Hematopoietic multipotent progenitor cell treated with erythropoietin and hydrocortisone succinate and interleukin-3 and kit ligand, for 6 days (in vitro differentiated cells): ENCODE measurements at places on chromosomes 5 and 9.

DNA sequence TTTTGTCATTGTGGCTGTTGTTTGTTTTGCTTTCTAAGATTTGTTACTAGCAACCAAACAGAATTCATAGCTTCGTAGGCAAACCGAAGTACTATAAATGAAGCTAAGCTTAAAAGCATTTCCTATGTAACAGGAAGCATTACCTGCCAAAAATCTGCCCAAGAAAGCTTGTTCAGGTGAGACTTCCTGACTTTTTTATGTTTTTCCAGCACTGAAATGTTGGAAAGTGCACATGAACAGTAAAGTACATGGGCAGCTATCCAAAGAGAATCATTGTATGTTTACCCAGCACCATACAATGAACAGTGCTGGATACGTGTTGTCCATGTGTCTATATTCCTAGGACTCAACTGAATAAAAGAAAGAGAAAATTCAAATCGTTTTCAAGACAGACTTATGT, 247.1 kb downstream of the NFIB start:
- DNase-seq, result no peak

DNA sequence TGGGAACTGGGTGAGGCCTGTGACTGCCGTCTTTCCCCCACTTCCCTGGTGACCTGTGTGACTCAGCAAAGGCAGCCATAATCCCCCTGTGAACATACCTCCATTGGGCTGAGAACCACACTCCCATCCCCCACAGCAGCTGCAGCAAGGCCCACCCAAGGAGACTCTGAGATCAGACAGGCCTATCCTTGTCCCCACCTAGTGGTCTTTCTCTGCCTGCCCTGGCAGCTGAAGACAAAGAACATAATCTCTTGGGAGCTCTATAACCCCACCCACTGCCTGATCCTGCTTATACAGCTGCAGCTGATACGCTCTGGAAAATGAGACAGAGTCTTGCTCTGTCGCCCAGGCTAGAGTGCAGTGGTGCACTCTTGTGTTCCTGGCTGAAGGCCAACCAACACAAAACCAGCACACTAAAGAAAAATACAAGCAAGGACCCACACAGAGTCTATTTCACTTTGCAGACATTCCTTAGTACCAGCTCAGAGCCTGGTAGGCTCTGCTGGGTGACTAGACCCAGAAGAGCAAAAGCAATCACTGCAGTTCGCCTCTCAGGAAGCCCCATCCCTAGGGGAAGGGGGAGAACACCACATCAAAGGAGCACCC, 106.7 kb downstream of the MCTP1 start:
- peak; percentile 24 for DNase-seq

DNA sequence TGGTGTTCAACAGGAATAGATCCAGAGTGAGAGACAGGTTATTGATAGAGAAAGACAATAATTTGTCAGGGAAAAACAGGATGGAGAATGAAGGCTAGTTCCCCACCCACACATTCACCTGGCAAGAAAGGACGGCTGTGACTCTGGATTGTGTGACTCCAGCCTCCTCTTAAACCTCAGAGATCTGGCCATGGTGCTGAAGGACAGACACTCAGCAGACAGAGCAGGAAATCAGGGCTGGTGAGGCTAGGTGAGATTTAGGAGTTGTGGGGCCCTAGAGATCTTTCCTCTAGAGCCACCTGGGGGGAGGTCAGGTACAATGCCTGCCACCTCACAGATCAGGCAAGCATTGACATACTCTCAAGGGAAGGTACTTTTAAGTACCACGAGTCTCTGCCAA, 15.2 kb downstream of the OR1B1 start:
- DNase-seq, result peak; percentile 26

GRCh38 chr9:5111696-5112095, 73.7 kb downstream of the INSL6 start:
- DNase-seq, result no peak

DNA sequence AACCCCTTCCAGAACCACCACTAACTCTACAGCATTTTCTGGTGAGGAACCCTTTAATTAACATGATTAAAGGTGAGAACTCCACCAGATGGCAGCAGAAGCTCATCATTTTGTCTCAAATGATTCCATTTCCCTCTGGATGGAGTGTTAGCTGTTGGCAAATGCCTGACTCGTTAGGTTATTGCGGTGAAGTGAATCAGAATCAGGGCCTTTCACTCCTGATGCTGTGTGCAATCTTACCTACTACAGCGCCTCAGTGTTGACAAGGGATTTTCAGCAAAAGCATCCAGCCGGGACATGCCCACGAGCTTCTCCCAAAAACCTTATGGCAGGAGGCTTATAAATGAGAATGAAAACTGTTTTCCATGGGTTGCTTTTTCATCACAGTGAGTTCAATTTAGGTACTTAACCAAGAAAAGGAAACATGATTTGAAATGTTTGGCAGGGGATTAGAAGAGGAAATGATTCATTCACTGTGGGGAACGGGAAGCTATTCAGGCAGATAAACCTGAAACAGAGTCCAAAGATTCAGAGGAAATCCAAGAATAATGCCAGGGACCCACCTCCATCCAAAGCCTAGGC, 48.0 kb upstream of the CAST start:
- peak; percentile 81 for DNase-seq

- DNase-seq, result no peak
Measured at GRCh38 chr9:91415290-91415689, 8.3 kb downstream of the NFIL3 start.

DNA sequence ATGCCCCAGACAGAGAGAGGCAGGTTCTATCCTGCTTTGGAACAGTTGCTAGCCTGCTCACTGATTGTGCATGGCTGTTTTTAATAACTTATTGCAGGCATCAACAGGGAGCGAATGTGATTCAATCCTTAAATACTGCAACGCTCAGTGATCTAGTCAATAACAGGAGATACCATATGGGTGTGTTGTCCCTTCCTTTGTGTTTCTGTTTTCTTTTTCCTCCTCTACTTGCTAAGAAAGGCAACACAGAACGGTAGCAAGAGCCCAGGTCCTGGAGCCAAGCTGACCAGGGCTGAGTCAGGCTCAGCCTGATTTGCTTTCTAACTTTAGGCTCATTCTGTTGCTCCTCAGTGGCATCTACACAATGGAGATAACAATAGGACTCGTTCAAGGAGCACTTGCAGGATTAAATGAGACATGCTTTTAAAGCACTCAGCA, 98.6 kb upstream of the EQTN start:
- DNase-seq, result no peak

DNA sequence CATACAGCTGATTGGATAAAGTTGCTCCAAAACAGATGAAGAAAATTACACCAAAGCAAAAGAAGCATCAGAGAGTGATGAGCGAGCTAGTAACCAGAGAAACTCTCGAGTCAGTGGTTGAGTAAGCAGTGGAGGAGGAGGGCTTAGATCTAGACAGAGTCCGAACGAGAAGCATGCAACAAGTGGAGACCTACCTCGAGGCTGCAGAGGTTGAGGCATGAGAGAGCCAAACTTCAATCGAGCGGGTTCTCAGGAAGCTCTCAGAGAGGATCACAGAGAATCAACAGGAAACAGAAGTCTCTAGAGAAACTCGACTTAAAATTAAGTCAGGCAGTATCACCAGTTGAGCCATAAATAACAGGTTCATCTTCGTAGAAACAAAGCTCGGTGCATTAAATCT, 6.1 kb downstream of the RUSC2 start:
- DNase-seq, result no peak

GRCh38 chr9:37215830-37216229, 95.5 kb downstream of the ZCCHC7 start:
- no peak for DNase-seq

DNA sequence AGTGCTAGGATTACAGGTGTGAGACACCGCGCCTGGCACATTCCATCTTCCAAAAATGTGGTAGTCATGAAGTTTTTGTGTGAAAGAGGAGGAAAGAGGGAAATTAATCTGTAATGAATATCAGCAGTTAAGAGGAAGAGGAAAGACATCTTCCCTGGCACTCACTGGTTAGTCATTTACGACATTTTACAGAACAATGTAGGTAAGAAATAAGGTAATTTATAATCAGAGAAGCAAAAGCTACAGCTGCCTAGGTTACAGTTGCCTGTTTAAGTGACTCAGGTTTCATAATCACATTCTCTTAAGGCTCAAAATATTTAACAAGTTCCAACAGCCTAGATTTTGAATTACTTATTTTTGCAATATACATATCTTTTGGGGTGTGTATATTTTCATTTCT, 26.9 kb downstream of the CNOT6 start:
- DNase-seq, result no peak

DNA sequence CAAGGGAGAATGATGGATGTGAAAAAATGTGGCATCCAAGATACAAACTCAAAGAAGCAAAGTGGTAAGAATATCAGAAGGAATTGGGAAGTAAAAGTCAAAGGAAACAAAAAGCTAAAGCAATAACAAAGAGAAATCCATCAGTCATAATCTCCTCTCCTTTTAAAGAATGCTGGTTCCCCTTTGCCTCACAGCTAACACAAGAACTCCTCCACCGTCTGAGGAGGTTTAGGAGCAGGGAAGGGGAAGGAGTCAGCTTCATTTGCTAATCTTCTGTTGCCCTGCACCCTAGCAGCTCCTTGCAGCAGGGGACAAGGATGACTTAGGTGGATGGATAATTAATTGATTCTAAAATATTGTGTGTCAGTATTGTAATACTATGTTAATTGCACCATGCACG, 16.4 kb downstream of the CD274 start:
- DNase-seq, result no peak

GRCh38 chr5:54745599-54745998, 228.0 kb downstream of the SNX18 start:
- DNase-seq, result no peak

DNA sequence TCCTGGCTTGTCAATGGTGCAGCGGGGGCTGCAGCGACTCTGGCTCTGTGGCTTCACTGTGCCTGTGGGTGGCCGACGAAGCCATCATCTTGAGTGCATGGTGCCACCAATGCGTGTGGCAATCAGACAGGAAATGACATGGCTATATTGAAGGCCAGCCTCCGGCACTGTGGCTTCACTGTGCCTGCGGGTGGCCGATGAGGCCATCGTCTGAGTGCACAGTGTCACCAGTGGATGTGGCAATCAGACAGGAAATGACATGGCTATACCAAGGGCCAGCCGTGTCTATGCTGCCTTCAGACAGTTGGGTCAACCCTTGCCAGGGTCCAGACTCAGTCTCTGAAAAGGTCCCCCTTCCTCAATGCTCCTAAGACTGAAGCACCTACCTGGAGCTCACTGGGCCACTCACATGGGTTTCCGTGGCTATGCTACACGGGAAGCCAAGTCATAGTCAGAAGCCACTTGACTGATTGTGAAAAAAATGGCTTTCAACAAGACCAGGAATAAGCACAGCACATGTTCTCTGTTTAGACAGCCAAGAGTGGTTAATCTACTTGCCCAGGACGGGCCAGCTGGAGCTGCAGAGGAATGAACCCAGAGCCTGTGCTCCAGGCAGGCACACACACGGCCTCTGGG, 67.5 kb upstream of the S1PR3 start:
- peak; percentile 71 for DNase-seq

DNA sequence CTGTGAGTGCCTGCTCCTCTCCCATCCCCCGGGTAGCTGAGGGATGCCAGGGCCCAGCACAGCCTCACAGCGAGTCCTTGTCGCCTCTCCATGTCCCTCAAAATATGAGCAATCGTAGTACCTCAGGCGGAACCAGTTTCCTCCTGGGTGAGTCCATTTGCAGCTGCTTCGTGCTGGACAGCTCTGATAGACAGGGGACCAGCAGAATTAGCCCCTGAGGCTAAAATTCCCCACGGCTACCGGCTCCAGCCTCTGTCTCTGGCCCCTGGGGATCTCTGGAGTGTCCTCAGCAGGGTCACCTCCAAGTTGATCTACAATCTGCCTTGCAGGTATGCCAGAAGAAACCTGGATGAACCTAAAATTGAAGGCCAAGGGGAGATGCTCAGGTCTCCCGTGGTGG, 115.8 kb upstream of the FBXL7 start:
- no peak for DNase-seq

DNA sequence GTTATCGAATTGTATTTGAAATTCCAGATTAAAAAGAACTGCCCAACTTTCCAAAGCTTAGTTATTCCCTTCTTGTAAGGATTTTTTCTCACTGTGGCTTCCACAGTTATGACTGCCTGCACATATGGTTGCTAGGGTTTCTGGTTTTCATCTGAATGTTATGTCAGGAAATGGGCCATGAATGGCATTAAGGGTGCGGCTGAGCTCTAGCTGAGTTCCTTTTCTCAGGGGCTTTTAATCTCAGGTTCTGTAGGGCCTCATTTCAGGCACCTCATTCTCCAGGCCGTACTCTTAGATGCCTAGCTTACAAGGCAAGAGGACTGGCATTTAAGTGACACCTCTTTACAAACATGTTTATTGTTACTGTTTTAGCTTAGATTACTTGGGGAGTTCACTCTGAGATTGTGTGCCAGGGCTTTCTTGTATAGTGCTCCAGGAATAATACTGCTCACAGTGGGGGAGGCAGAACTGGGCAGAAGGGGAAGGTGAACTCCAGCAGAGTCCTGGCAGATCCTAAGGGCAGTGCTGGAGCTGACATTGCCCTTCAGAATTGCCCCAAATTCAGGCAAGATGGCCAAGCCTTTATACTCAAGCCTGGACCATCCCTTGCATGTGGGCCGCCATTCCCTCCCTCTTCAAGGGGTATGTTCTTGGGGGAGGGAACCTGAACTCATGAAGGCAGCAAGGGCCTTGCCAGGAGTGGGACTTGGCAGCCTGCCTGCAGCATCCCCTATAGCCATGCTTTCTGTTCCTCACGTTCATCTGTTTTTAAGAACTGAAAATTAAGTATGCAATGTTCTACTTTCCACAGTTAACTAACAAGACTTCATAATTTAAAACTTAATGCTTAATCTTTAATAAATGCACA, 111.5 kb downstream of the KDM4C start:
- DNase-seq, result no peak

DNA sequence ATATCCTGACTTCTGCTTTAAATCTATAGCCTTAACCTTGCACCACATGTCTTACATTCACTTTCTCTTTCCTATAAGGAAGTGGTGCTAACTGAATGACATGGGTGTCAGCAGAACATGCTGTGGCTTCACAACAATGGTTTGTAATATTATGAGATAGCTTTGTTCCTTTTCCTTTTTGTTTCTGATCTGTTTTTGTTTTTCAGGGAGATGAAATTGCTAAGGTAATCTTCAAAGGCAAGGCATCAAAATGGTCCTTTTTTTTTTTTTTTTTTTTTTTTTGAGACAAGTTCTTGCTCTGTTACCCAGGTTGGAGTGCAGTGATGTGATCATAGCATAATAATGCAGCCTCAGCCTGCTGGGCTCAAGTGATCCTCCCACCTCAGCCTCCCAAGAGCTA, 53.6 kb upstream of the RANBP6 start:
- DNase-seq, result peak; percentile 41

- DNase-seq, result no peak
Measured at GRCh38 chr9:28464481-28465216, 891.4 kb upstream of the C9orf72 start.

GRCh38 chr5:150122158-150122510, 33.5 kb downstream of the PDGFRB start:
- DNase-seq, result peak; percentile 81

DNA sequence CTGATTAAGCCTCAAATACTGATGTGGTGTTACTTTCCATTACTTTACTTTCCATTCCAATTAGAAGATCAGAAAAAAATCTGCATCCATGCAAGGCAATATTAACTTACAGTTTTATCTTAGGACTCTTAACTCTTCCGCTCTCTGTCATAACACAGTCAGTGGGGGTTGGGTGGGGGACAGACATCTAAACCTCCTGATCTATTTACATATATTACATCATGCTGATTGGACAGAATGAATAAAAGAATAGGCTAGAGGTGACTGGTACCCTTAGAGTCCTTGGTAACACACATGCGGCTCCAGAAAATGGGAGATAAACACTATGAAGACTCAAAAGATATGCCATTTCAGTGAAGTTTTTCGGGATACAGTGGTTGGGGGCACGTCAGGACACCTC, 27.6 kb downstream of the RAPGEF6 start:
- DNase-seq, result no peak

- peak; percentile 66 for DNase-seq
Measured at GRCh38 chr9:97924386-97924785, 2.1 kb upstream of the TRMO start.
